ENCODE measurements at places on chromosomes 3 and 15.

- DNase-seq: no peak
These were observed 63.6 kb upstream of the BOC start for GRCh38 chr3:113147681-113148261.

GRCh38 chr3:14177580-14178246, 688 bp downstream of the XPC start:
- no peak for DNase-seq

DNA sequence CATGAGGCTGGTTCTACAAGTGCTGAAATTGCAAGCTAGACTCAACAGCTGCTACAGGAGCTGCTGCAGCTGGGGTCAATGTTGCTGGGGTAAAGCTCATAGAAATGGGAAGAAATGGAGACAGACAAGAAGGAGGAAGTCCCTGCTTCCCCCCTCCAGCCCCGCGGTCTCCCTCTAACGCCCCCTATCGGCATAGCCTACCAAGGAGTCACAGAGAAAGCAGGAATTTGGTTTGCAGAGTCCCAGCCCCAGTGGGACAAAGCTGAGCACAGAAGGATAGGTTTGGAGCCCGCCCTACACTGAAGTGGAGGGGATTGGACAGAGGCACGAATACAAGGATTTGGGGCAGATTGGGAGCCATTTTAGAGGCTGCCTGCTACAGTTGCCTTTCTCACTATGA, 176.9 kb upstream of the ANKRD28 start:
- no peak for DNase-seq

- no peak for DNase-seq
These were observed 825 bp upstream of the RTP3 start for GRCh38 chr3:46496746-46497555.

DNA sequence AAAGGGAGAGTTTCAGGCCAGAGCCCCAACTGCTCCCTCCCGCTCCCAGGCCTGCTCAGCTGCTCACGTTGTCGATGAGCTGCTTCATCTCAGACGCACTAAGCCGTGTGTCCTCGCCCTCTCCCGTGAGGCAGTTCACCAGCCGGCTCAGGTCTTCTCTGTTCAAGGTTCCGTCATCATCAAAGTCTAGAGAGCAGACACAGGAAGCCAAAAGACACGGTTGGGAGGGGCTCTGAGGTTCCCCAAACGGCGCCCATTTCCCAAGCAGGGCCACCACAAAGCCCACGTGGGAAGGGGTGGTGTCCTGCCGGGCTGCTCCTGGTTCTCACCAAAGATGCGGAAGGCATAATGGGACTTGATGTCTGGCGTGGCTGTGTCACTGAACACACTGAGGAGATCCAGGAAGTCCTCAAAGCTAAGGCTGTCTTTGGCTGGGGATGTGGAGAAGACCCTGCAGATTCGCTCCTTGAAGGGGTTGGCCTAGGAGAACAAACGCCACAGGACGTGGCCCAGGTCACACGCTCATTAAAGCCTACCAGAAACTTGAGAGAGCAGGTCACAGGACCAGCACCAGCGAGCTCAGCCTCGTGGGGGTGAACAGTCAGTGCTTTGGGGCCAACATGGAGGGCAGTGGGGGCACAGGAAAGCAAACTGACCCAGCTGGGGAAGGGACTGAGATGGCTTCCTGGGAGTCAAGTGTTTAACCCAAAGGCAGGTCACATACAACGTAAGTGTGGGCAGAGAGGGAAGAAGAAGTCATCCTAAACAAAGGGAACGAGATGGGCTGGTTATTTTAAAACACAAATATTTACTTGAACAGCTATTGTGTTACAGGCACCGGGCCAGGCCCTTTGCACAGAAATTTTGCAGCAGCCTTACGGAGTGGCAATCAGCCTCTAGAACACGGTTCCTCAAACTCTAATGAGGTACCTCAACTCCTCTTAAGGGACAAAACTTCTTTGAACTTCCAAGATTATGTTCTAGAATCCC, 2.4 kb downstream of the CIB1 start:
- DNase-seq: peak; percentile 20

GRCh38 chr15:86183596-86184491, 104.2 kb downstream of the AGBL1 start:
- no peak for DNase-seq

GRCh38 chr3:8972639-8973038, 9.4 kb upstream of the RAD18 start:
- no peak for DNase-seq

- no peak for DNase-seq
These were observed 50.6 kb upstream of the TBC1D23 start for GRCh38 chr3:100209948-100210771.

DNA sequence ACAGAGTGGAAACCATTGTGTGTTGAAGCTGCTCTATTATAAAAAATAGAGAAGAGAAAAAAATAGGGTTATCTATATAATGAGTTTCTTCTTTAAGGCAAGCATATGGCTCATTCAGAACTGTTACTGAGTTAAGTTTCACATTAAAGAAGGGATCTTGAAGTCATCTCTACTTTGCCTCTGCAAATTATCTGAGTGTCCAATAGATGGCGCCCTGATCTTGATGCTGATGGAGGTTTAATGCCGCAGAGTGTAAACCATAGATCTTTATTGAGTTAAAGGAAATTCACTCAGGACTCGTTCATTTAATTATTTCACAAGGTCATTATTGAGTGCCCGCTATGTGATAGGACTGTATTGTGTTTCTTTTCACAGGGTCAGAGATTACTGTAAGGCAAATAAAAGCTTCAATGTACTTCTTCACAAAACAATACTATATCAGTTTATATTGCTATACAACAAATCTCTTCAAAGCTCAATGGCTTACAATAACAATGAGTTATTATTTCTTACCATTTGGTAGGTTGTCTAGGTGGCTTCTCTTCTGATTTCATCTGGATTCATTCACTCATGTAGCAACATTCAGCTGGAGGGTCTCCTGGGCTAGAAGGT, 171.4 kb downstream of the NSUN3 start:
- DNase-seq: no peak

GRCh38 chr15:62850791-62851291, 191.7 kb upstream of the TPM1 start:
- no peak for DNase-seq

DNA sequence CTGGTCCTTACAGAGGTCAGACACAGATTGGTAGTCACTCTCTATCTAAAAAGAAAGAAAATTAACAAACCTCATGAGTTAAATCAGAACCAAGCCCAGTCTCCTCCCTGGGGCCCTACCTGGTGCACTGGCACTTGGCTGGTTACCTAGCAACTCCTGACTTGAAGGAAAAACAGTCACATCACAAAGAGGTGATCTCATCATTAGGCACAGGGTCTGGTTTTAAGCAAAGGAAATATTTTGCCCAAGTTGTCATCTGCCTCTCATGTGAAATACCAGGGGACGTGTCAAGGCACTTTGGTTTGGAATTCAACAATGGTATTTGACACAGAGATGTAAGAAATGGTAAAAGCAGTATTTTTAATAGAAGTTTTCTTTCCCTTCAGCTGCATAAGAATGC, 47.7 kb upstream of the FMN1 start:
- no peak for DNase-seq

DNA sequence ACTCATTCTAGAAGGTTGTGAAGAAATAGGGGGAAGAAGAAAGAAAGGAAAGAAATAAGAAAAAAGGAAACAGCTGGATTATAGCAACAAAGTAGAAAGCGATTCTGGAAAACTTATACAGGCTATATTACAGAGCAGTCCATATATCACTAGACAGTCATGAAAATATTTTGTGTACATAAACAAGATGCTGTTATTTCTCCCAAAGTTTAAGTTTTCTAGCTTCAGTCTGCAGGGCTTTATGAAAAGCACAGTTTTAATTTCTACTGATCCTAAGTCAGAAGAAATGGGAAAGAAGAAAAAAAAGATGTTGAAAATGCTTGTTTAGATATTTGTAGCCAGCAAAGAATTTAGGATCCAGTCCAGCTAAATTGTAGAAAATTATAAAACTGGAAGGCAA, 321.4 kb upstream of the NDN start:
- no peak for DNase-seq

DNA sequence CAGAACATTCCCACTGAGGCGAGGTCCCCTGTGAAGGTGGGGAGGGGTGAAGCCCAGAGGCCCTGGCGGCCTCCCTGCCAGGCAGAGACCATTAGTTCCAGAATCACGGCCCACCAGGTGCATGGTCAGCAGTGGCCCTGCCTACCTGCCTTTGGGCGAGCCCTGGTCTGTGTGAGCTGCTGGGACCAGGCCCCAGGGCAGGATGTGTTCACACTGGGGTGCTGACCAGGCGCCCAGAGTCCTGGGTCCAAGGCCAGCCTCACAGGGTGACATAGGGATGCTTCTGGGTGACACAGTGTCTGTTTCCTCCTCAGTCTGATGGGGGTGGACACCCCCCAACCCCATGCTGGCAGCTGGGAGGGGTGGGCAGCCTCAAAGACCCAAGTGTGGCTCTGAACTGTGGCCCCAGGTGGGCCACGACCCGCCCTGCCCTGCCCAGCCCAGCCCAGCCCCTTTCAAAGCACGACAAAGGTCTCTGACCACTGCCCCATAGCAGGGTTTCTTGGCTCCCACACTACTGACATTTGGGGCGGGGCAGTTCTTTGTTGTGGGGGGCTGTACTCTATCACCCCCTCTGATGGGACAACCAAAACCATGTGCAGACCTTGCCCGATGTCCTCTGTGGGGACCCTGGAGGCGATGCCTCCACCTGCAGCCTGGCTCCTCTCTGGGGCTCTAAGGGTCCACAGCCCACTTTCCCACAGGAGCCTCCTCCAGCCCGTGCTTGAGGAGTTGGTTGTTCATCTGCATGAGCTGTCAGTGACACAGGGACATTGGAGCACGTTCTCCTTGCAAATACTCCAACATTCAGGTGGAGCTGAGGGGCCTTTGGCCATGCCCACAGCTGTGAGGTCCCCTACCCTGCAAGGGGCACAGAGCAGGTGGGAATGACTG, 44.8 kb upstream of the SLC41A3 start:
- DNase-seq: no peak

DNA sequence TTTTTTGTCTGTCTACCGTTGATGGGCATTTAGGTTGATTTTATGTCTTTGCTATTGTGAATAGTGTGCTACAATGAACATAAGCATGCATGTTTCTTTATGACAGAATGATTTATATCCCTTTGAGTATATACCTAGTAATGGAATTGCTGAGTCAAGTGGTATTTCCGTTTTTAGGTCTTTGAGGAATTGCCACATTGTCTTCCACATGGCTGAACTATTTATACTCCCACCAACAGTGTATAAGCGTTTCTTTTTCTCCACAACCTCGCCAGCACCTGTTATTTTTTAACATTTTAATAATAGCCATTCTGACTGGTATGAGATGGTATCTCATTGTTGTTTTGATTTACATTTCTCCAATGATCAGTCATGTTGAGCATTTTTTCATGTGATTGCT, 89.6 kb upstream of the GALNT15 start:
- DNase-seq: no peak

GRCh38 chr3:117399311-117400078, 689.9 kb downstream of the TUSC7 start:
- no peak for DNase-seq

GRCh38 chr15:91737151-91737818, 116.2 kb upstream of the SLCO3A1 start:
- no peak for DNase-seq

GRCh38 chr15:98872774-98873173, 134.8 kb downstream of the PGPEP1L start:
- DNase-seq: no peak

DNA sequence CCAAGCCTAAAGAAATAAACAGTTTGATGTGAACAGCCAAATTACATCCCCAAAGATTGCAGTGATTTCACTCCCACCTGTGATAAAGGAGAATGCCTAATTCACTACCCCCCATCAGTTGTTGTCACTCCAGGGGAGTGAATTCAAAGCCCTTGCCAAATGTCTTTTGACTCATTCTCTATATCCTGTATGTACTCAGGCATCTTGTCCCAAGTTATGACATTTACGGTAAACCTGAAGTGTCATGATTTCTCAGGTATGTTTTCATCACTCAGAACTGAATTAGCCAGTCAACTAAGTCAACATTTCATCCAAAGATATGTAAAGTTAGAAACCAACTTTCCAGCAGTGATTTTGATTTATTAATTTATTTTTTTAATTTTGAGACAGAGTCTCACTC, 22.0 kb upstream of the HERC1 start:
- no peak for DNase-seq

GRCh38 chr3:61736506-61736905, 175.1 kb downstream of the PTPRG start:
- DNase-seq: no peak

- DNase-seq: no peak
These were observed 159.9 kb upstream of the PFN2 start for GRCh38 chr3:150130404-150131100.

- no peak for DNase-seq
These were observed 2.0 kb downstream of the GP5 start for GRCh38 chr3:194396859-194397756.

- no peak for DNase-seq
These were observed 27.6 kb downstream of the UQCC5 start for GRCh38 chr3:52563984-52564383.

DNA sequence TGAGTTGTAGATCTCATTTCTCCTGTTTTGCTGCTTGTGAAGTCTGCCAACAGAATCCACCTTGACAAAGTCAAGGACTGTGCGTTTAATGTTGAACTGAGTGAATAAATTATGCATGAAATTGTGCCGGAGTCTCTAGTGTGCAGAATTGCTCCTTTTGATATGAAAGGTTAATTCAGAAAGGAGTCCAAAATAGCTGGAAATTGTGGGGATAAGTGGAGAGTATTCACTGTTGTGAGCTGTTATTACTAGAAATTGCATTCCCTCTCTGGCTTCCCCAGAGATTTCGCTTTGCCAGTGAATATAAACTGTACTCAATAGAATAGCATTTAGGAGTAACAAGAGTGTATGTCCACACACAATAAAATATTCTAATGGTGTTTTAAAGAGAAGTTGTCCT, 43.1 kb downstream of the SAMMSON start:
- DNase-seq: no peak

DNA sequence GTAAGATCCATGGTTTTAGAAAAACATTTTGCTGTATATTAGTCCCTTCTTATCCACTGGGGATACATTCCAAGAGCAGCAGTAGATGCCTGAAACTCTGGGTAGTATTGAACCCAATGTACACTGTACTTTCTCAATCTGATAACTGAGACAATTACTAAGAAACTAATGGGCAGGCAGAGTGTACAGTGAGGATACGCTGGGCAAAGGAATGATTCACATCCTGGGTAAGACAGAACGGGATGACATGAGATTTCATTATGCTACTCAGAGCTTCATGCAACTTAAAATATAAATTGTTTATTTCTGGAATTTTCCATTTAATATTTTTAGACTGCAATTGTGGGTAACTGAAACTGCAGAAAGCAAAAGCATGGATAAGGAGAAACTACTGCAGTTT, 46.2 kb upstream of the TEX55 start:
- DNase-seq: no peak

GRCh38 chr3:161415506-161416231, 44.4 kb upstream of the SPTSSB start:
- no peak for DNase-seq

- DNase-seq: no peak
These were observed 1.1 kb upstream of the SUCLG2 start for GRCh38 chr3:67655364-67656121.

- no peak for DNase-seq
These were observed 89.5 kb downstream of the ITPR1 start for GRCh38 chr3:4582624-4583023.
